ENCODE measurements at places on chromosomes 4 and X. TPM values are rescaled to one million over a fixed set of nuclear protein-coding genes. Genes with fewer than 3 reads are reported as not detected.
A peak's percentile ranks its signal among the peaks of the same experiment; 100 is the strongest.

- peak; percentile 80 for DNase-seq
Observed at GRCh38 chr4:4488405-4489404, 53.1 kb downstream of the STX18 start.

- no peak for DNase-seq
Observed at GRCh38 chr4:41655177-41655576, 93.3 kb downstream of the PHOX2B start.

The KDM5C gene
- total RNA-seq: 77.8 TPM

The NLRP2B gene
- not detected for total RNA-seq

- DNase-seq: no peak
Observed at GRCh38 chrX:104428231-104428630, 137.8 kb upstream of the IL1RAPL2 start.

The INTS6L gene
- total RNA-seq: 8.2 TPM

GRCh38 chrX:87621697-87622096 lies 104.1 kb downstream of the KLHL4 start:
- no peak for DNase-seq

The CENPVL3 gene
- not detected for total RNA-seq

Measured in posterior vena cava (tissue), 2 donors.